Activated gamma-delta T cell (primary cell): ENCODE measurements at places on chromosomes 7 and 10.

- no peak for DNase-seq
These were observed 11.3 kb downstream of the XRCC2 start for GRCh38 chr7:152664636-152665035.

DNA sequence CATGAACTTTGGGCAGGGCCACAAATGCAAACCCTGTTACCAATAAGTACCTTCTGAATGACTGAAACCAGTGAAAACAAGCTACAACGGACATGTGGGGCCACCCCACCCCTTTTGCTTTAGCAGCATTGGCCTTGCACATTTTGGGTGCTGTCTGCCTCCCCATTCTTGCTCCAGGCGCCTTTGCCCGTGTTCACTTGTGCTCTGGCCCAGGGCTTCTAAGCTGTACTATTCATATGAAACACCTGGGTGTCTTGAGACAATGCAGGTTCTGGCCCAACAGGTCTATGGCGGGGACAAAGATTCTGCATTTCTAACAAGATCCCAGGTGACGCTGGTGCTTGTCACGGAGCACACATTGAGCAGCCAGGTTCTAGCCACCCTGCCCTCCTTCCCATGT lies 96.5 kb upstream of the SDK1 start:
- DNase-seq, result no peak

DNA sequence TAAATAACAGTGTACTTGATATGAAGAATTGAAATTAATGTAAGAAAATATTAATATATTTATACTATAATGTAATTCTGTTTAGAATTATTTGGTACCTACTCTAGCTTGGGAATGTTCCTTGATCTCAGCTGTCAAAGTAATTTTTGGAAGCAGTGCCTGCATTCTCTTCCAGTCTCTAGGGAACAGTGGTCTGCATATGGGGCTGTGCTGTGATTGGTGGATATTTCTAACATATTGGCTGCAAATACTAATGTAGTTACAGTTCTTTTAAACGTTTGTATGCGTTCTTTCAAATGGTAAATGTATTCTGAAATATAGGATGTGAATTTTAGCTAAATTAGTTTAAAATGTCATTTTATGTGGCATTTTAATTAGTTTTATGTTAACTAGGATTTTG lies 87.2 kb downstream of the PHF14 start:
- no peak for DNase-seq

- DNase-seq, result no peak
These were observed 190.9 kb downstream of the IMMP2L start for GRCh38 chr7:111371437-111371836.

GRCh38 chr7:28581351-28581750 lies 169.0 kb downstream of the CREB5 start:
- no peak for DNase-seq

DNA sequence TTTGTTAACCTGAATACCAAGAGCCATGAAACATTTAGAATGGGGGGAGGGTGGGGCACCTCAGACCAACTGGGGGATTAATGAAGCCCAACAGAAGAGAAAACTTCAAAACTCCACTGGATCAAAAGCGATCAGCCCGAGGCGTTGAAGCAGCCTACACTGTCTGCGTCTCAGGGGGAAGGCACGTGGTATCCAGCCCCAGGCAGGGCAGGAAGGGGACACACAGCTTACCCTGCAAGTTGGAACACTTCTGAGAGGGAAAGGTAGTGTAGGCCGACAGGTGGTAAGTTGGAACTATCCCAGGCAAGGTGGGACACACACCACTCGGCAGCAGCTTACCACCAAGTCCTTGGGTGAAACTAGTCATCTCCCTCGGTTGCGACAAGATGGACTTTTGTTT lies 102.9 kb downstream of the TAX1BP1 start:
- no peak for DNase-seq

GRCh38 chr10:32323051-32323450 lies 23.9 kb downstream of the EPC1 start:
- DNase-seq, result no peak

GRCh38 chr7:90726120-90726519 lies 130.0 kb downstream of the CDK14 start:
- no peak for DNase-seq
